Activated CD8-positive, alpha-beta memory T cell treated with anti-CD3 and anti-CD28 coated beads for 1 hour (primary cell): ENCODE measurements at places on chromosomes 1 and 21.

DNA sequence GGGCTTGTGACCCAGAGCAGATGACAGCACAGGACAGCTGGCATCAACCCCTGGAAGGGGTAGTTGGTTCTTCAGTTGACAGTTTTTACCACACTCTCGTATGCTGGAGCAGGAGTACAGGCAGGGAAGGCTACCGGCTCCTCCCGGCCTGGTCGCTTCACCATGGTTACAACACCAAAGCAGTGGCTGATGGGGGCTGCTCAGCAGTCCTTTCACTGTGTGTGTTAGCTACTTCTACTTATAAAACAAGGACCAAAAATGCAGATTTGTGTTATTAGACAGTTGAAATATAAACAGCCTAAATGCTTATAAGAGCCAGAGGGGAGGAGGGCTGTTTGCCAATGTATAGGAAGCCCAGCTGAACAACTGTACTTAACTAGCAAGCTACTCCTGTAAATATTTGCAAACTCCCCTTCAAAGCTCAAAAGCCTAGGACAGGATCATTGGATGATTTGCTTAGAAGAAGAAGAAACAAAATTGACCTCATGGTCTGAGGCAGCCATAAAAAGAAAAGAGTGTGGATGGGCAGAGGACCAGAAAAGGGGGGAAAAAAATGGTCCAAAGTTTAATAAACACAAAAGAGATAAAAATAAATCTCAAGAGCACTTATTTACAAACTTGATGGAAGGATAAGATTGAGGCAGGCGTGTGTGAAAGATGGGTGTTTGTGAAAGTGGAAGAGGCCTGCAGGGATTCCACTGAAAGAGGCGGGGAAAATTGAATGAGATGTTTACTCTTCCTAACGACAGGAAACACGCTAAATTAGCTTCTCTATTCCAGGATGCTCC lies 57.1 kb downstream of the TGFB2 start:
- DNase-seq = no peak

- DNase-seq = no peak
Measured at GRCh38 chr1:213054733-213055591, 3.9 kb downstream of the RPS6KC1 start.

- no peak for DNase-seq
Measured at GRCh38 chr21:25563361-25564116, 43.7 kb downstream of the MRPL39 start.

GRCh38 chr1:39091845-39092645 lies 65.9 kb downstream of the NDUFS5 start:
- DNase-seq = no peak

- no peak for DNase-seq
Measured at GRCh38 chr1:216961516-216961915, 238.3 kb upstream of the ESRRG start.
